ENCODE measurements at places on chromosomes 11 and 22.

DNA sequence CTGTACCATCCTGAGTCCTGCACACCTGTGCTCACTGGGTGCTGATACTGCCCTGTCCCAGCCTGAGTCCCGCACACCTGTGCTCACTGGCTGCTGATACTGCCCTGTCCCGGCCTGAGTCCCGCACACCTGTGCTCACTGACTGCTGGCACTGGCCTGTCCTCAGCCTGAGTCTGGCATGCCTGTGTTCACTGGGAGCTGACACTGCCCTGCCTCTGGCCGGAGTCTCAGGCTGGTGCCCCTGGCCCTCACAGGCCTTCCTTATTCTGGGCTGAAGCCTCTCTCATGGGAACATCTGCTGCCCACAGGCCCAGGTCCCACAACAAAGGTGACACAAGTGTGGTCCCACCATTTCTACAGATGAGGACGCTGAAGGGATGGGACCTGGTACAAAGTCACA, 115.1 kb downstream of the MPPED1 start:
- no peak for DNase-seq

GRCh38 chr22:44205516-44206329, 25.0 kb downstream of the PARVG start:
- DNase-seq: peak; percentile 19

GRCh38 chr11:117479372-117479771, 151.7 kb downstream of the CEP164 start:
- peak; percentile 39 for DNase-seq

DNA sequence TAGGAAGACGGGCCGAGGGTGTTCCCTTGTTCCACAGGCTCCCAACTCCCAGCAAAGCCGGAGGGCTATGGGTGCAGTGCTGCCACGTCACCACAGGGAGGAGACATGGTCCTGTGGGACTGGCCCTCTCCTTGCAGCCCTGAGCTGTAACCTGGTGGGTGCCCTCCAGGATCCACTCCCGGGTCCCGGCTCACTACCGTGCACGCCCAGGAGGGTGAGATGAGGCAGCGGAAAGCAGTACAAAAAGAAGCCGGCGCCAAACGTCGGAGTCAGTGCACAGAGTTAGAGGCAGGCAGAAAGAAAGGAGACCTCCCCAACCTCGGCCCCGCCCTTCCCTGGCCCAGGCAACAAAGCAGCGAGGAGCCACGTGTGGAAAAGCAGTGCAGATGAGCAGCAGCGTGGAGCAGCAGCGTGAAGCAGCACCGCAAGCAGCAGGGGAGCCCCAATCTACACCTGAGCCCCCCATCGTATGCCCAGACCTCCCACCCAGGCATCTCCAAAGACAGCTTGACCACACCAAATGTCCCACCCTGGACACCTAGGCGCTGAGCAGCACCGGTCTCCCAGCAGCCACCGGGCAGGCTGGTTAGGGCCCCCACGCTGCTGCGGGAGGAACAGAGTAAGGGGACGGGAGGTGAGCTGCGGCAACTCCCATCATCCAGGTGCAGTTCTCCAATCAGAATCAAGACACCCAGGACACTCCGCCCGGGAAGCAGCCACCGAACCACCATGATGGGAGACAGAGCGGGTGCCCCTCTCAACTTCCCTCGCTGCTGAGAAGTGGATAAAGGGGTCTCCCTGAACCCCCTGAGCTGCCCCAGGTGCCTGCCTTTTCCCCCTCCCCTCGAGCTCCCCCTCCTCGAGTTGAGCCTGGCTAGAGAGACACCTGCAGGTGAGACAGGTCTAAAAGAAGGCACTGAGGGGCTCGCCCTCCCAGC, 28.8 kb downstream of the IGSF9B start:
- DNase-seq: peak; percentile 87

DNA sequence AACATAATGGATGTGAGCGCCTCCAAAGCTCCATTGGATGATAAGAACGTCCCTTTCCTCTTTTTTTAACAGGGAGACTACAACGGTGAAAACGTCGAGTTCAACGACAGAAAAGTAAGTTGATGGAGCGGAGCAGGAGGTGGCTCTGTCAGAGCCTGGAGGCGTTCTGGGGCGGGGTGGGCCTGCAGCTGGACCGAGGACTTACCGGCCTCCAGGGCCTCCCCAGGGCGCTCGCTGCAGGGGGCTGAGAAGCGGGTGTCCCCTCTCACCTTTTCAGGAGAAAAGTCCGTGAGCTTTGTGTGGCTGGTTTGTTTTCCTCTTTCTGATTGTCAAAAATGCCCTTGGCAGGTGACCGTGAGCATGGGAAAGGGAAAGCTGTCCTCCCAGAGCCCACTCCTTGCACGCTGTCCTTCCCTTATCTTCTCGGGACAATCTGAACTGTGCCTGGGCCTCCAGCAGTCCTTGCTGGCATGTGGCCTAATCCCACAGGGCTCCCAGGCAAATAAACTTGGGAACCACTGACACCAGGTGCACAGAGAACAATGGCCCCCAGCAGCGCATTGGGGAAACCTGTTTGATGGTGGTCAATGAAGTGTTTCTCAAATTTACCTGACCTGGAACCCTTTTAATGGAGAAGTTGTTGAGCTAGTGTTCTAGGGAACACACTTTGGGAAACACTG, 38.4 kb downstream of the ANO1 start:
- no peak for DNase-seq

GRCh38 chr11:85845124-85845631, 10.0 kb upstream of the CCDC83 start:
- DNase-seq: no peak

DNA sequence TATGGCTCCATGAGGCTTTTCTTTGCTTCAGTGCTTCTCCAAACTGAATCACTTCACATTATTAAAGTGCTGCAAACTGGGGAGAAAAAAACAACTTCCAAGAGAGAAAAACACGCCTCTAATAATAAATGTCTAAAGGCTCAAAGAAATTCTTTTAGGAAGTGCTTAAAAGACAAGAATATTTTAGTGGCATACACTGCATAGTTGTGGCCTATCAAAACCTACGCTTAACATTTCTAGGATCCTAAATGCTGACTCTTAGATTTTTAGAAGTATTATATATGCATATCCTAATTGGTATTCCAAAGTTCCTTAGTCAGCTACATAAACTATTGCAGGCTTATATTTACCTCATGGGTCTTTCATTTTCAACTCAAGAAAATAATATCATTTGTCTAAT, 879.0 kb upstream of the CCDC90B start:
- no peak for DNase-seq
